ENCODE measurements at places on chromosomes 4 and X. TPM values are rescaled to one million over a fixed set of nuclear protein-coding genes. Genes with fewer than 3 reads are reported as not detected.

DNA sequence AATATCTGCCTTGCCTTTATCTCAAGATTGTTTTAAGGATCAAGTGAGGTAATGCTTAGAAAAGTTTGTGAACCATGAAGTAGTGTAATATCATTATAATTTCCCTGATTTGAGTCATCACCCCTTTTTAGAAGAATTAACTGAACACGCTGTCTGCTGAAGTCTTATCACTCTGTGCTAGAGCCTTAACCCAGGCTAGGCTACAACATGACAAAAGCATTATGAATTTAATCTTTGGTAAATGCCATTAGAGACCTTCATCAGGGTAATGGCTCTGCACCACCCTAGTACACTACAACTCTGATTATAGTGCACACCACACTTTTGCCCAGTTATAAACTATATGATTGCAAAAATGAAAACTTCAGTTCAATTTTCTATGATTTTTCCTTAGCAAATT lies 118.3 kb downstream of the ADGRL3 start:
- no peak for DNase-seq

The POLN gene
- 7.7 TPM for total RNA-seq

DNA sequence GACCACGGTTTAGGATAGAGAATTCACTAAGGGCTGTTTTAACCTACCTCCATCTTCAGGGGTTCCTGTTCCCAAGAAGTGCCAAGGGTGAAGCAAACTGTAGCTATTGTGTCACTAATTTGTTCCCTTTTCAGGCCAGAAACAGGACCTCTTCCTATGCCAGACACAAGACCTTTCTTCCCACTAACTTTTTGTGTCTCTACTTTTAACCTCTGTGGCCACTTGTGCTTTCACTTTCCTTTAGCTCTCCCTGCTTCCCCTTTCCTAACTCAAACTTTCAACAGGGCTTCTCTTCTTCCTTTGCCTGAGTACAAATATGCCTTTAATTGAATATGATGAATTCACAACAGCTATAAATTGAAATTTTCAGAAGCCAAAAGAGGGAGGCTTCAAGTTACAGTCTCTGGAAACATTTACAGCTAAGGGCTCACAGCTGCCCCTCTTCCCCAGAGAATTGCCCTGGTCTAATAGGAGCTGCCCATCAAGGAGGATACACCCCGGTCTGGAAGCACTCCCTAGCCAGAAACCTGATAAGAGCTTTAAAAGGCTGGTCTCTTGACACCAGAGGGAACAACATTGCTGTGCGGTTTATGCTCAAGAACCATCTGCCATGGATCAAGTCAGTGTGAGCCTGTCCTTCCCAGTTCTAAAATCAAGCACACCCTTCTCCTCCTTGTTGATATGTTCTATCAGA lies 61.7 kb upstream of the PLS3 start:
- no peak for DNase-seq

DNA sequence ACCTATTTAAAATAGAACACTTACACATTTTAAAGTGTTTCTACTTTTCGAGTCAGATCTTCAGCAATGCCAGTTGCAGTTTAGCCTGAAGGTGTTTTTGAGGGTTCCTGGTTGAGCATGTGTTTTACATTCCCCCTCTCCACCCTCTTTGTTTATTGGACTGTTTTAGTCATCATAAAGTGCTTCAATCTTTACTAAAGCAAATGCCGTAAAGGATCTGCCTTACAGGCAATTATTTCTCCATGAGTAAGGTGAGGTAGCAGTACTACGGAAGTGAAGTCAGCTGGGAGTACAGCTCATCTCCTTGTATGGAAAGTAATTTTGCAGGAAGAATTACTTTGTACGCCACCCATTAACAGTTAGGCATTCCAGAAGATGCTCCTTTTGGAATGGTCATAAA lies 36.9 kb downstream of the PDLIM5 start:
- DNase-seq, result no peak

- DNase-seq, result no peak
These were observed 276.3 kb upstream of the GALNT7 start for GRCh38 chr4:172892300-172892699.

DNA sequence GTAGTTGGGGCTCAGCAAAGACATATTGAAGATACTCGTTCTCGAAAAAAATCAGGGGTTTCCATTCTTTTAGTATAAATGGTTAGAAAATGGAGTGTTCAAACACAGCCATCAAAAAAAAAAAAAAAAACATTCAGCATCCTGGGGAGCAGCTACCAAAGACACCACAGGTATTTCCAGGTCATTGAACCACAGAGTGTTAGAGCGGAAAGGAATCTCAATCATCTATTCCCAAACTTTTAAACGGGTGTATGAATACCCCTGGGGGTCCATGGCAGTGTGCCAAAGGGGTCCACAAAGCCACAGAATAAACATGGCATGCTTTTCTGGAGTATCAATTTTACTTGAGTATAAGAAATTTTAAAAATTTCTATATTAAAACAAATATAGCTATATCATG lies 6.9 kb upstream of the FGF16 start:
- DNase-seq, result no peak

- DNase-seq, result no peak
These were observed 40.0 kb downstream of the C4orf51 start for GRCh38 chr4:145719752-145720624.

- no peak for DNase-seq
These were observed 91.1 kb upstream of the SMAD1 start for GRCh38 chr4:145390571-145390970.

GRCh38 chrX:132208422-132208821 lies 10.8 kb downstream of the RAP2C start:
- DNase-seq, result no peak

GRCh38 chr4:183515411-183515810 lies 10.6 kb downstream of the ING2 start:
- DNase-seq, result no peak

The CDS1 gene
- total RNA-seq, result 0.31 TPM
